ENCODE measurements at places on chromosomes 3 and 15. TPM values are rescaled to one million over a fixed set of nuclear protein-coding genes. Genes with fewer than 3 reads are reported as not detected.

The ACTRT3 gene
- 0.36 TPM for total RNA-seq

GRCh38 chr3:154102225-154102624, 19.0 kb upstream of the ARHGEF26 start:
- H3K36me3 ChIP-seq: no peaks in the 10 kb centered on the region
- H3K4me1 ChIP-seq: no peaks in the 10 kb centered on the region
- H3K27ac ChIP-seq: no peak overlapping the region
- H3K27me3 ChIP-seq: no peaks in the 10 kb centered on the region

DNA sequence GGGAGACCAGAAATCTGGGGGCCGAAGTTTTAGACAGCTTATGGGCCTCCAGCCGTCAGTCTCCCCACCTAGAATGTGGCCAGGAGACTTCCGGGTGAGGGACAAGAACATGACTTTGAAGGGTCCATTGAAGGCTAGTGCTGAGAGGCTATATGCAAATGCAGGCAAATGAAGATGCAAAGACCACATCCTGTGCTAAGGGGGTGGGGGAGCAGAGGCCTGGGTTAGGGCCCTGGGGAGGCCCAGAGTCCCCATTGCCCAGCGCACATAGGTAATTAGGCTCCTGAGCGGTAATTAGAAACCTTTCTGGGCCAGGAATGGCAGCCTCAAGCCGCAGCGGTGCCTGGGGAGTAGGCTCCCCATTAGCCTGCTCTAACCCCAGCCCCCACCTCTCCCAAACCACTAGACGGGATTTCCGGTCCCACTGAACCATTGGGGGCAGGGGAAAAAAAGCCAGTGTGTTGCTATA, 6.8 kb downstream of the CSK start:
- H3K27me3 ChIP-seq: no peaks in the 10 kb centered on the region
- peak overlapping the region; percentile 85 for H3K4me3 ChIP-seq
- peak; percentile 60 for DNase-seq

DNA sequence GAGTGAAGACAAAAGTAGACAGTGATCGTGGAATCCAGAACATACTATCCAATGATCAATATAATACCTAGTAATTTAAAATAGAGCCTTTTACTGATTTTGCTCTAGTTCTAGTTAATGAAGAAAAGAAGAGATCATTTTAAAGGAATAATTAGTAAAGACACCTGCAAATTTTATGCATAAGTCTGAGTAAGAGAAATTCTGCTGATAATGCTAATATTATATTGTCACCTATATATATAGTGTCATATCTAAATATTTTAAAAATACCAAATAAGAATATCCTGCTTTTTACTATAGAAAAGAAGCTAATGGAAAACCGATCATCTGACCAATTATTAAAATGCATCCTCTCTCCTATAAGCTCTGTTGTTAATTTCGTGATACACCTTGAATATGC, 152.1 kb downstream of the CNTN4 start:
- H3K4me1 ChIP-seq: no peaks in the 10 kb centered on the region
- H3K4me3 ChIP-seq: no peak overlapping the region
- DNase-seq: no peak
- no peaks in the 10 kb centered on the region for H3K36me3 ChIP-seq
- no peaks in the 10 kb centered on the region for H3K27me3 ChIP-seq

GRCh38 chr15:90512981-90513380, 16.7 kb upstream of the CRTC3 start:
- H3K27me3 ChIP-seq: no peaks in the 10 kb centered on the region
- no peak overlapping the region for H3K4me3 ChIP-seq
- DNase-seq: no peak
- no peak overlapping the region for H3K27ac ChIP-seq

The C3orf20 gene
- 0.31 TPM for total RNA-seq

- no peak overlapping the region for H3K27ac ChIP-seq
- no peak overlapping the region for H3K4me3 ChIP-seq
- no peaks in the 10 kb centered on the region for H3K36me3 ChIP-seq
- DNase-seq: no peak
- no peaks in the 10 kb centered on the region for H3K4me1 ChIP-seq
Observed at GRCh38 chr3:114900908-114901307, 246.2 kb downstream of the ZBTB20 start.

- H3K4me3 ChIP-seq: no peak overlapping the region
- no peak overlapping the region for H3K27ac ChIP-seq
- no peaks in the 10 kb centered on the region for H3K36me3 ChIP-seq
- H3K4me1 ChIP-seq: no peaks in the 10 kb centered on the region
- H3K27me3 ChIP-seq: no peaks in the 10 kb centered on the region
- no peak for DNase-seq
Observed at GRCh38 chr15:35566991-35567390, 21.0 kb upstream of the DPH6 start.

The LRRC3B gene
- total RNA-seq: not detected

The PATL2 gene
- 80.7 TPM for total RNA-seq

DNA sequence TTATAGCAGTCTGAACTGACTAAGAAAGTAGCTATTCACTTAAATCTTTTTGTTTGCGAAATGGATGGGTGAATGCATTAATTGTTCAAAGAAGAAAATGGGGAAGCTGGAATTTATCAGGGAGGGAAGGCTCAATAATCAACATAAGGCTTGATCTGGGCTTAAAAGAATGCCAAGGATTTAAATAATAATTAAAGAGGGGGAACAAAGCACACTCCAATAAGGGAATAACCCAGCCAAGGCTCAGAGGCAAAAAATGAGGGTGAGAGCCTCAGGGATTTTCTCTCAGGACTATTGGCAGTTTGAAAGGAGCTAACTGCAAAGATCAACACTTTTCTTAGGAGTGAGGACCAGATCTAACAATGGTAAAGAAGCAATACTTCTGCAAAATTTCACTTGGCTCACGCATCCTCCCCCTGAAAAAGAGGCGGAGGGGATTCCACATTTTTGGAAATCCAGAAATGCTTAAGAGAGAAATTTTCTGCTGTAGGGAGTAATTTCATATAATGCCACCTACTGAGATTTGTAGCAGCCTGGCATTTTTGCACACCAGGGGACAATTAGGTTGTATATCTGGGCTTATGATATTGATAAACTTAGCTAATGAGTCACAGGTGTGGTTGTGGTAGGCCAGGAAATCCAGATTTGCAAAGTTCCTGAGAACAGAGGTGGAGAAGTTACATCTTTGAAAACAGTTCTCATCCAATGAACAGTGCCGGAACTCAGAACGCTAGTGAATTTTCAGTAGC, 405.1 kb downstream of the TUSC7 start:
- no peaks in the 10 kb centered on the region for H3K4me1 ChIP-seq
- H3K27me3 ChIP-seq: no peaks in the 10 kb centered on the region
- no peaks in the 10 kb centered on the region for H3K36me3 ChIP-seq
- H3K27ac ChIP-seq: no peak overlapping the region

DNA sequence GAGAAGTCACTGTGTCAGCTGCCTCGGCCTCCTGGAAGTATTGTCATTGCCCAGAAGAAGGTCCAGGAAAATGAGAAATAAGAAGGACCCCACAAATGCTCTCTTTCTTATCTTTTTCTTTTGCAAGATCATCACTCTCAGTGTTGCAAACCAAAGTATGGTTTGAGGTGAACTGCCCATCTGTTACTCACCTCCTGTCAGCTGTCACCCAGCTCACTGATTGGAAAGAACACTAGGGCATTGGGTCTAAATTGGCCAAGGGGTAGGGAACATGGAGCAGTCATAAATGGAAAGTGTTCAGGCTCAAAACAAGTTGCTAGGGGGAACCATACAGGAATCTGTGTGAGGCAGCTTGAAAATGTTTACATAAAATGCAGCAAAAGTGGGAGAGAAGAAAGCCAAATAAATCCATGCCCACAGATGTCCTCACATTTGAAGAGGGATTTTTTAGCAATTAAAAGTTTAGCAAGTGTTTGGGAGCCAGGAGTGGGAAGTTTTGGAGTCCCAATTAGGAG, 431.2 kb upstream of the THBS1 start:
- H3K4me1 ChIP-seq: no peaks in the 10 kb centered on the region
- no peak overlapping the region for H3K27ac ChIP-seq
- no peaks in the 10 kb centered on the region for H3K27me3 ChIP-seq
- no peak for DNase-seq

- H3K27ac ChIP-seq: no peak overlapping the region
- no peak overlapping the region for H3K4me3 ChIP-seq
- no peaks in the 10 kb centered on the region for H3K27me3 ChIP-seq
- DNase-seq: no peak
Observed at GRCh38 chr3:142115867-142116668, 33.3 kb downstream of the TFDP2 start.

DNA sequence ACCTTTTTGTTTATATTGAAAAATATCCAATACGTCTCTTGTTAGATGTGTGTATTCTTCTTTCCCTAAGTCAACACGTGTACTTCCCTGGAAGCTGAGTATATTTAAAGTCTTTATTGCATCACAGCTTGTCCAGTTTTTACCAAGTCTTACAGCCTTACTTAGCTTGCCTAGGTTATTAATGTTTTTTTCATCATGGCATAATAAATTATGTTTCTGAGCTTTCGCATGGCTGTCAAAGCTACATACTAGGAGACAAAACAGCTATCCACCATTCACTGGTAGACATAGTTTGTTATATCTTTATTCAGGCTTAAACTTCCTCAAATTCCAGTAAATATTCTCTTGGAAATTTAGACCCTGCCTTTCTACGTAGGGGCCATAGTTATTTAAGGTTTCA, 224.2 kb downstream of the BCHE start:
- no peak overlapping the region for H3K27ac ChIP-seq
- H3K36me3 ChIP-seq: no peaks in the 10 kb centered on the region
- H3K4me1 ChIP-seq: no peaks in the 10 kb centered on the region
- no peaks in the 10 kb centered on the region for H3K27me3 ChIP-seq

The CLRN1 gene
- not detected for total RNA-seq

- H3K36me3 ChIP-seq: peaks cover 29% of the 10 kb centered on the region
- H3K4me3 ChIP-seq: no peak overlapping the region
- no peaks in the 10 kb centered on the region for H3K4me1 ChIP-seq
- no peak overlapping the region for H3K27ac ChIP-seq
Observed at GRCh38 chr3:134542287-134542958, 56.6 kb downstream of the CEP63 start.

DNA sequence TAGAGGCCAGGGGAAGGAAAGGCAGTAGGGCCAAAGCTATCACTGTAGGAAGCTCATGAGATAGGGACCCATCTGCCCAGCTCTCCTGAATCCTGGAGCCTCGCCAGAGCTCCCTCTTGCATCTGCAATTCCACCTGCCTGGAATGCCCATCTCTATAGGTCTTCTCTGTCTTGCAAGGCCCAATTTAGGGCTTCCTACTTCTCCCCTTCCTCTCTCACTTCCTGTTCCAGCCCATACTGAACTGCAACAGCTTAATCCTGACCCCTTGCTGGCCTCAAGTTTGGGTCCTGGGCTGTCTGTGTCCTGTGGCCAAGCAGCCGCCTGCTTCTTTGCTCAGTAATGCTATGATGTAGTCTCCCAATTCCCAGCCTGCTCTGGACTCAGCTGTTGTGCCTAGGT, 3.6 kb upstream of the PTPN23 start:
- H3K27ac ChIP-seq: no peak overlapping the region
- H3K4me3 ChIP-seq: no peak overlapping the region

DNA sequence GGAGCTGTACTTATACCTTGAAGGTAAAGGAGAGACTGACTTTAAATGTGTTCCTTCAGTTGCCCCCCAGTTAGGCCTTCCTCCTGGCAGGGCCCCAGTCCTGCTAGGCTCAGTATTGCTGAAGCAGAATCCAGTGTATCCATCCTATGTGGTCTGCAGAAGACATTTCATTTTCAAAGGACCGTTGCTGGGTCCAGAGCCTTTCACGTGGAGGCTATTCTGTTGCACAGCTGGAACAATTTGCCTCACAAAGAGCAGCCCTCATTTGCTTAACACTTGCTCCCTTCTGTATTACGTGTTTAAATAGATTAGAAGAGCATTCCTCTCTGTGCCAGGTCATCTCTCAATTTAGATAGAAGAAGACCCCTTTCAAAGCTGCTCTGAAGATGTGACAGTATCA, 78.9 kb upstream of the CFAP20DC start:
- no peaks in the 10 kb centered on the region for H3K27me3 ChIP-seq
- no peaks in the 10 kb centered on the region for H3K4me1 ChIP-seq
- H3K36me3 ChIP-seq: no peaks in the 10 kb centered on the region
- H3K27ac ChIP-seq: no peak overlapping the region

DNA sequence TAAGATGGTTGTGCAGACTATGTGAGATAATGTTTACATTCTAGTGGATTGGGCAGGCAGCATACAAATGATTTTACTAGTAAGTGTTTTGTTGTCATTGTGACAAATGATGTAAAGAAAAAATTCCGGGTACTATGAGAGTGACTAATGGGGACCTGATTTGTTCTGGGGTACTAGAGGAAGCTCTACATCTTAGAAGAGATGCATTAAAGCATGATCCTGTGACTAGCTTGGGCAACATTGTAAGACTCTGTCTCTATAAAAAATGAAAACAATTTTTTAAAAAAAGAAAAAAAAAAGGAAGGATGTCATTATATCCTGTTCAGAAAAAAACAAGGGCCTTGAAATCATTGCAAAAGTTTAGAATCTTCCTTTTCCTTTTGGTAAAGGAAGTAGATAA, 58.1 kb upstream of the MYRIP start:
- H3K4me3 ChIP-seq: no peak overlapping the region
- no peak overlapping the region for H3K27ac ChIP-seq
- no peaks in the 10 kb centered on the region for H3K4me1 ChIP-seq
- no peak for DNase-seq

DNA sequence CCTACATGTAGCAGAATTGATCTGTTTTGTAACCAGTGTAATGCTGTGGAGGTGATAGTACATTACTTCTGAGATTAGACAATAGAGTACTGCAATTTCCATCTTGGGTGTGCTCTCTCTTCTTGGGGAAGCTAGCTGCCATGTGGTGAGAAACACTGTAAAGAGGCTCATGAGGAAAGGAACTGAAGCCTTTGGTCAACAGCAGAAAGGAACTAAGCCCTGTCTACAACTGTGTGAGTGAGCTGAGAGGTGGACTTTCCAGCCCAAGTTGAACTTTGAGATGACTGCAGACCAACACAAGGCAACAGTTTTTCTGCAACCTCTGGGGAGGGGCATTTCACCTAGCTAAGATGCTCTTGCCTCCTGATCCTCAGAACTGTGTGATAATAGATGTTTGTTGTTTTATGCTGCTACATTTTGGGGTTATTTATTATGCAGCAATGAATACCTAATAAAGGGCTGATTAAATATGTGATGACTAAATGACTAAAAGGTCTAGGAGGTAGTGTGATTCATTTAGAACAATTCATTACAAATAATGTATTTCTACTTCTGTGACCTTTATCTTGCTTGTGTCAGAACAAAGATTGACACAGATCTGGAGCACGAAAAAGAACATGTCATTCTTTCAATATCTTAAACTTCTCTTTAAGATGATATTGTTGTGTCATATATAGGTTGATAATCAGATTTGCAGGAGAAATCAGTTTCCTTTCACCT, 121.6 kb upstream of the THRB start:
- no peaks in the 10 kb centered on the region for H3K4me1 ChIP-seq
- no peak overlapping the region for H3K4me3 ChIP-seq
- H3K27me3 ChIP-seq: no peaks in the 10 kb centered on the region
- no peaks in the 10 kb centered on the region for H3K36me3 ChIP-seq

The TRH gene
- not detected for total RNA-seq

- H3K27ac ChIP-seq: no peak overlapping the region
- no peaks in the 10 kb centered on the region for H3K4me1 ChIP-seq
- H3K36me3 ChIP-seq: no peaks in the 10 kb centered on the region
- H3K27me3 ChIP-seq: no peaks in the 10 kb centered on the region
- no peak overlapping the region for H3K4me3 ChIP-seq
Observed at GRCh38 chr3:188635258-188636042, 481.5 kb downstream of the LPP start.

Data from naive thymus-derived CD4-positive, alpha-beta T cell (primary cell).